ENCODE measurements at places on chromosomes 13 and 19.

DNA sequence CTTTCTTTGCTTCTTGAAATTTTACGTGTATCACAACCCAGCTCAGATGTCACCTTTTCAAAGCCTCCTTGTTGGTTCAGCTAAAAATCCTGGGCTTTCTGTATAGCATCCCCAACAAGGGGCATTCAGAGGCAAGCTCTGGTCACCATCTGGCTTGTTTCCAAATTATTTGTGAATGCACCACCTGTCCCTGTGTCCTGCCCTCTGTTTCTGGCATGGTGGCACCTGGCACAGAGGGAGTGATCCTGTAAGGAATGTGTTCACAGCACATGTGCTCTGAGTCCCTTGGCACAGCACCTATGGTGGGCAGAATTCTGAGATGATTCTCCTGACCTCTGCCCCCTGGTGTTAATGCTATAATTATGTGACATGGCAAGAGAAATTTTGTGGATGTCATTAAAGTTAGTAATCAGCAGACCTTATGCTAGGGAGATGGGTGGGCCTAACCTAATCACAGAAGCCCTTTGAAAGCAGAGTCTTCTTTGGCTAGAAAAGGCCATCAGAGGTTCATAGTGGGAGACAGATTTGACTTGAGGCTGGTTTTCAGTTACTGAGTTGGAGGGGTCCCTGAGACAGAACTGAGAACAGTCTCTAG lies 76.3 kb downstream of the ZNF429 start:
- no peak for DNase-seq

DNA sequence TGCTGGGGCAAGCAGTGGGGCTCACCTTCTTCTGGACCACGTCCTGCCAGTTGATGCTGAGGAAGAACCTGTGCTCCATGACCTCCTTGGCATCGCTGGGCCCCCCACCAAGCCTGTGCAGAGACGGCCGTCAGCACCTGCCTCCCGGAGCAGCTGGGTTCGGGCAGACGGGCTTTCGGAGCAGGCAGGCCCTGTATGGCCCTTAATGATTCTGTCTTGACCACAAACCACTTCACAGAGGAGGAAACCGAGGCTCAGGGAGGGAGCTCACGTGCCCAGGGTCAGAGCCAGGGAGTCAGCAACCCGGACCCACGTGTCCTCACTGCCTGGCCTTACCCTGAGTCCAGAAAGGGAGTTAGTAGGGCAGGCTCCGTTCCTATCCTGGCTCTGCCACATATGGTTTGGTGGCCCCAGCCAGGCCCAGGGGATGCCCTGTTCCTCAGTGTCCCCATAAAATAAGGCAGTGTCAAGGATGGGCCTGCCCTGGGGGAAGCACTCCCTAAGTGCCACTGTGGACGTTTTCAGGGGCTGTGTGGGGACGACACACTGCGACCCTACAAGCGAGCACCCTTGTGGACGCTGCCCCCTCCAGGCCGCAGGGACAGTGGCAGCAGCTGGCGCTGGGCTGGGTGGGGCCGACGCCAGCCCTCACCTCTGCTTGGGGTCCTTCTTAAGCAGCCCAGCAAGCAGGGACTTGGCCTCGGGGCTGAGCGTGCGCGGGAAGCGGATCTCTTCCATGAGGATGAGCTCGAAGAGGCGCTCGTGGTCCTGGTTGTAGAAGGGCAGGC lies 8.9 kb upstream of the CCNP start:
- DNase-seq: no peak

GRCh38 chr13:26664876-26665275 lies 95.7 kb downstream of the GPR12 start:
- peak; percentile 13 for DNase-seq

DNA sequence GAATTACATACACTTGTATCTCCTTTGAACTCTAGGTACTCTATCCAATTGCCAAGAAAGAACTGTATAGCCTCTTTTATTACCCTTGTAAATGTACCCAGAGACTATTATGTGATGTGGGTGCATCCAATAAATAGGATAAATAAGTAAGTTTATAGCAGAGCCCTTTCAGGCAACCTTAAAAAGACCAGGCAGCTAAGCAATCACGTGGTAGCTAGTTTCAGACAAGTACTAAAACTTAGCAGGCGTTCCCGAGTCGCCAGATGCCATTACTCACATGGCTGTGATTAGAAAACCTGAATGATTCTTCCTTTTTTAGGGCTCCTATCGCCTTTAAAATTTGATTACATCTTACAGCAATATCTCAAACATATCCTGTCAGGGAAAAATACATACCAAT lies 1303.0 kb downstream of the EFNB2 start:
- DNase-seq: no peak

- DNase-seq: no peak
These were observed 10.2 kb downstream of the REEP6 start for GRCh38 chr19:1501200-1501595.

DNA sequence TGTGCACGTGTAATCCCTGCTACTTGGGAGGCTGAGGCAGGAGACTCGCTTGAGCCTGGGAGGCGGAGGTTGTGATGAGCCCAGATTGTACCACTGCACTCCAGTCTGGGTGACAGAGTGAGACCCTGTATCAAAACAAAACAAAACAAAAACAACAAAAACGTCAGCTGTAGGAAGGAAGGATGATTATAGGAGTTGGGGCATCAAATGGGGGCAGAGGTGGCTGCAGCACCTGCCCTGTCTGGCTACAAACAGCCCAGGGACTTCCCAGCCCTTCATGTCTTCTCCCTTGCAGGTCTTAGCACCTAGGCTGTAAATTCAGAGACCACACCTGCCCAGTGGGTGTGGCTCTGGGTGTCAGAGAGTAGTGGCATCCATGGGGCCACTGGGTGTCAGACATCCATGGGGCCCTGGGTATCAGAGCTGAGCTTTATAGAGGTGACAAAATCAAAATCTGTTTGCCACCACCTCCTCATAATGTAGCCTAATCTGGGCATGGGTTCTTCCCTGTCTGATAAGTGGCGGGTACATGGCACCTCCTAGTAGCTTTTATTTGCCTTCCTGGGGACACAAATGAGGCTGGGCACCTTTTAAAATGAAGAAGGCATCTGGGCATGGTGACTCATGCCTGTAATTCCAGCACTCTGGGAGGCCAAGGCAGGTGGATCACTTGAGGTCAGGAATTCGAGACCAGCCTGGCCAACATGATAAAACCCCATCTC lies 4.7 kb upstream of the B3GNT3 start:
- no peak for DNase-seq

GRCh38 chr19:2223391-2223790 lies 12.7 kb downstream of the PLEKHJ1 start:
- no peak for DNase-seq

DNA sequence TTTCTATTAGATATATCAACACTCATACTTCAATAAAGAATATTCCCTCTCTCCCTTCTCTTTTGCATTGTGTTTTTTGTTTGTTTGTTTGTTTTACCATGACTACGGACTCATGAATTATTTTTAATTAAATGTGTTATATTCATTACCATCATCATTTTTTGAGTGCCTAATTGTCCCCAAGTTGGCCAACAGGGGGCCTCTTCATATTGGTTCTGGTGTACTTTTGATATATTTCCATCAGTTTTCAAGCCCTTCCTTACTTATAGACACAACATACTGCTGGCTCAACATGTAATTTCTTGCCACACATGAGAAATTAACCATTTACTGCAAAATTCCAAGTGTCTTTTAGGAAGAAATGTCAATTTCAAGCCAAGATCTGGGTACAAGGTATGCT lies 54.5 kb upstream of the GPC6 start:
- DNase-seq: no peak

GRCh38 chr19:18900700-18901481 lies 4.9 kb upstream of the CERS1 start:
- no peak for DNase-seq

GRCh38 chr19:38733493-38734175 lies 10.6 kb downstream of the CAPN12 start:
- DNase-seq: no peak

DNA sequence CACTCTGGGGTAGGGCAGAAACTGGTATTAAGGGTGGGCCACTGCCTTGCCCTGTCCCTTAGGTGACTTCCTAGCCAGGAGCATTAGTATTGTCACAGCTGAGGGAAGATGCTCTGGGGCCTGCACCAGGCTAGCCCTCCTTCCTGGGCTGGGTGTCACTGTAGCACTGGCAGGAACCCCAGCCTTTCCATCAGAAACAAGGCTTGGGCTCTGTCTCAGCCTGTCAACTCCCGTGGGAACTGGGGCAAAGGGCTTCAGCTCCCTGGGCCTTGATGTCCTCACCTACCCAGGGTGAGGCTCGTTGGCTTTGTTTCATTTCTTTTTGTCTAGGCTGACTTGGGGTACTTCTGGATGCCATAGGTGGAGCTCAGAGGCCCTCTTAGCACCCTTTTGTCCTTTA lies 18.0 kb downstream of the PAF1 start:
- no peak for DNase-seq

GRCh38 chr13:112462408-112462807 lies 86.3 kb downstream of the SPACA7 start:
- no peak for DNase-seq

- DNase-seq: no peak
These were observed 3.3 kb upstream of the ADGRE5 start for GRCh38 chr19:14377883-14378328.

GRCh38 chr13:102708991-102709390 lies 14.1 kb upstream of the METTL21C start:
- no peak for DNase-seq

DNA sequence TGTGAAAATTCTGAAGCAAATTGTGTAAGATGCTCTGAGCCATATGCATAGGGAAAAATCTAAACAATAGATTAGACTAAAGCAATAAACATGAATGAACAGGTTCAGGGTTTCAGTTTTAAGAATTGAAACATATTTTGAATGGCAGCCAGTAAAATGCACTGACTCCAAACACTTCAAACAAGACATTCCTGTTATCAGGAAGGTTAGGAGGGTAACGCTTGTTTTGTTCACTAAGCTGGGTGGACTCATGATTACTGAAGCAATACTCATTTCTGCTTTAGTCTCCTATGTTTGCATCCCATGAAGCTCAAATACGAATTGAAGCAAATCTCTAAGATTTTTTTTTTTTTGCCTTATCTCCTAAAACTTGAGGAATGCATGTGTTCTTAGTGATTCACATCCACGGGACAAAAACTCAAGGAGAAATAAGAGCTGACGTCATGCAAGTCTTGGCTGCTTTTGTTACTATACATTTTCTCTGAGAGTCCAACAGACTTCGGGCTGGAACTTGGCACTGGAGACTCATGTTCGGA lies 29.1 kb upstream of the IGFL4 start:
- peak; percentile 80 for DNase-seq

GRCh38 chr19:54282686-54283470 lies 2.0 kb upstream of the LILRB2 start:
- no peak for DNase-seq

DNA sequence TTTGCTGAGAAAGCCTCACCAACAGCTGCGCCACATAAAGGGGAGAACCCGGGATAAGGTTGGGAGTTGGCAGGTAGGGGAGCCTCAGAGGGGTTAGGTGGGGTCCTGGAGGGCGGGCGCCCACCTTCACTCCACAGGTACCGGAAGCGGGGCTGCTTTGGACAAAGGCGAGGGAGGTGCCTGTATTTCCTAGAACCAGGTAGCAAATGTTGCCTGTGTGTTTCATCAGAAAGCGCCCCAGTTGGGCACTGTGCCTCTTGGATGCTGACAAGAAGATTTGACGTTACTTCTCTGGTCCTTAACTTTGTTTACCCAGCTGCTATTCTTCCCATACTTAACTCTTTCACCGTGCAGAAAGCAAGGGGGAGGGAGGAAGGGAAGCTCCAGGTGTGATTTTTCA lies 278.9 kb downstream of the ZNF536 start:
- DNase-seq: no peak

GRCh38 chr19:42655748-42656147 lies 61.0 kb upstream of the CEACAM8 start:
- DNase-seq: no peak

DNA sequence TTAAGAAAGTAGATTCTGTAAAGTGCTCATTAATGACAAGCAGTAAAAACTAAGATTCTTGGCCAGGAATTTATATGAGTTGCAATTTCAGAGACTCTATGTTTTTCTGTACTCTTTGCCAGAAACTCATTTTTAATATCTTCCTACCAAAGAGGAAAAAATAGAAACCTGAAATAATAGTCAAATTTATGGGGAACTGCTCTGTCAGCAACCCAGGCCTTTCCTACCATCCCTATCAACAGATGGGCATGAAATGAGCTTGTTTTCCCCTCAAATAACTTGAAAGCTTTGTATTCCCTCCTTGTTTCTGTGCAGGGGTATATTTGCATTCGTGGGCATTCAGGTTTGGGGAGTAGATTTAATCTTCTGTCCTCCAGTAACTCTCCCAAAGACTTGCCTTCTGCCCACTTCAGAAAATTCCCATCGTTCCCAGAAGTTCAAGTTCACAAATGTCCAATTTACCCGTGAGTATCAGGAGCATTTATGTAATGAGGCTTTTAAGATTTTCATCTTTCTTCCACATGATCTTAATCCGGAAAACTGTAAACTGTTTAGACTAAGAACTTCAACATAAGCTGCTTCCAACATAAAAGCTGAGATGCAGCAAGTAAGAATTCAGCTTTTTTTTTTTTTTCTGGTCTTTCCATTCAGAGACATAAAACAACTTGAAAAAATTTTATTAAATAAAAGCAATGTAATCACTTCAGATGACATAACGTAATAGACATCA lies 363.1 kb downstream of the EFNB2 start:
- no peak for DNase-seq

DNA sequence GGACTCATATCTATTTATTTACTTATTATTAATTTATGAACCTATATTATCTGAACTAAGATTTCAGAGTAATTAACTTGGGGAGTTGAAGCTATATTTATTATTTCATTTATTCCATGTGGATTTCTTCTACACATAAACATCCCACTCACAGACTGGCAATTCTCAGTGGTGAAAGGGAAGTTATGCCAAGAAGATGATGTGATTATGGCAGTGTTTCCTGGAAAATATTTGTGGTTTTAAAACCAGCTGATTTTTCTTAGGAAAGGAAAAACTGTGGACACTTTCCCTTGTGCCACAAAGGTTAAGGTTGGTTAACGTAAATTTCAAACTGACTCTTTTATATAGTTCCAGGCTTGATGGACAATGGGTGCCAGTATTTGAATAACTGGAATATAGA lies 513.1 kb downstream of the SLITRK6 start:
- DNase-seq: no peak

- DNase-seq: no peak
These were observed 583.1 kb downstream of the EFNB2 start for GRCh38 chr13:105952233-105952972.

- no peak for DNase-seq
These were observed 529 bp downstream of the LONP1 start for GRCh38 chr19:5719274-5719960.

- no peak for DNase-seq
These were observed 5.0 kb upstream of the LINGO3 start for GRCh38 chr19:2312820-2313501.

- DNase-seq: no peak
These were observed 253.6 kb downstream of the MTUS2 start for GRCh38 chr13:29073755-29074154.

Data from fibroblast of skin of left biceps (primary cell).